Kidney capillary endothelial cell (primary cell): ENCODE measurements at places on chromosomes 1 and 21.

- no peak for DNase-seq
These were observed 83.0 kb upstream of the ZC3H12A start for GRCh38 chr1:37391211-37392011.

DNA sequence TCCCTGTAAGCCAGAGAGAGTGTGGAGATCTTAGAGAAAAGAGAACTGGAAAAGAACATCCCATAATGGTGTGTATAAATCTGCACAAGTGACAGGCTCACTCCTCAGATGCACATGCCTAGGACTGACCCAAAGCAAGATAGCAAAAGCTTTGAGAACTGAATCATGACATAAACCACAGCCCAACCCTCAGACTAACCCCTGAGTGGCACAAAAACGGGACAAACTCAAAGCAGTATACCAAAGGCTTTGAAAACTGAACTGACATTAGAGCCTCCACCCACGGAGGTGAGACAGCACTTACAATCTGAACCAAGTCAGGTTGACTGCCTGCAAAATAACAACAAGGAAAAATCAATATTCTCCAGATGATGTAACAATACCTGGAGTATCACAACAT lies 70.8 kb downstream of the TIAM1 start:
- DNase-seq, result no peak

- no peak for DNase-seq
These were observed 17.2 kb upstream of the RCSD1 start for GRCh38 chr1:167612587-167613385.

GRCh38 chr1:36879613-36880012 lies 154.7 kb downstream of the GRIK3 start:
- no peak for DNase-seq

DNA sequence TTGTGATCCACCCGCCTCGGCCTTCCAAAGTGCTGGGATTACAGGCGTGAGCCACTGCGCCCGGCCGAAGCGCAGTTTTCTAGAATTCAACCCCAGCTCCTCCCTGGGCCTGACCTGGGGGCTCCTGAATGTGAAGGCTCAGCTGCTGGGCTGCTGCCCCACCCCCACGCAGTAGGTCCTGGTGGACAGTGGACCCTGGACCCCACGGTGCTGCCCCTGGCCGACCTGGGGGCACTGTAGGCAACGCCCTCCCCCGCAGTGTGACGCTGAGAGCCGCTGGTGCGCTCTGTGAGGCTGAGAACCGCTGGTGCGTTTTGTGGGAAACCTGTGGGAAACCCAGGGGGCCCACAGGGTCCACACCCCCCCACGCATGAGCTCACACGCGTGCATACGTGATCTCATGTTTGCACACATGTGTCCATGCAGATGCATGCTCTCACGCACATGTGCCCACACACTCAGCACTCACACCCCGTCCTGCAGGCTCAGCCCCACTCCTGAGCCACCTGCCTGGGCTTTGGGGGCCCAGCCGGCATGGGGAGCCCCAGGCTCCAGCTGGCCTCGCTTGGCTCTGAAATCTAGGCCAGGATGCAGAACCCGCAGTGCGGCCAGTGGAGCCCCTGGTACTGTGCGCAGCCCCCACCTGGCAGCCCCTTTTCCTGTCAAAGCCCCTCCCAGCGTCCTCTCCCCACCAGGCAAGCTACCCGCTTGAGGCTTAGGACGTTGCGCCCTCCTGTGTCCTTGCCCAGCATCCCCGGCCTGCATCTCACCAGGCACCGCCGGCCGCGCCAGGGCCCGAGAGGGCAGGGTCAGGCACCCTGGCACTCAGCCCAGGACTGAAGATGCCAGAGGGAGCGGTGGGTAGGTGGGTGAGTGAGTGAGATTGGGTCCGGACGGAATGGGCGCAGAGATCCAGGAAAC lies 67.7 kb downstream of the COL18A1 start:
- DNase-seq, result no peak

- no peak for DNase-seq
These were observed 28.4 kb downstream of the EVI5 start for GRCh38 chr1:92756537-92756936.

GRCh38 chr1:81801651-81802456 lies 1.1 kb downstream of the ADGRL2 start:
- DNase-seq, result no peak

- no peak for DNase-seq
These were observed 70.9 kb upstream of the COL6A1 start for GRCh38 chr21:45910548-45911221.

GRCh38 chr1:216804111-216804510 lies 80.9 kb upstream of the ESRRG start:
- no peak for DNase-seq

DNA sequence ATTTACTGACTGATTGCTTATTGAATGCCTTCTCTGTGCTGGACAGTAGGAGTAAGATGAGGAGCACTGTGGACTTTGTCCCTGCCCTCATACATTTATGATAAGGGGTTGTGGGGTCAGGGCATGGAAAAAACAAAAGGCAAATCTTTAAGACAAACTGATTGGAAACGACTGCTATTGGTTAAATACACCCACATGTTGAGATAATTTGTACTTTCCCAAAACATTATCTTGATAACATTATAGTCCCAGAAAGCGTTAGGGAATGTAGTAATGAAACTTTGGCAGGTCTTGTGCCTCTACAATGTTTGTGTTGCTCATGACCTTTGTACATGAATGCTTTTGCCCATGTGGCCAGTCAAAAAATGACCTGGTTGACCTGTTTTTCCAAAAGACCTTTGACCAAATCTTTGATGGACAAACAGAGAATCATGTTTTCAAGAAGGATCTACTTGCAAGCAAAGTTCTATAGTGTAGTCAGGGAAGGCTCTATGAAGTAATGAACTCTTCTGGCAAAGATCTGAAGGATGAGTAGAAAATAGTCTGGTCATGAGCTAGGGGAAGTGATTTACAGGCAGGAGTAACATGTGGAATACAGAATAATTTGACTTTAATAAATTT lies 50.9 kb downstream of the LEPR start:
- DNase-seq, result no peak

DNA sequence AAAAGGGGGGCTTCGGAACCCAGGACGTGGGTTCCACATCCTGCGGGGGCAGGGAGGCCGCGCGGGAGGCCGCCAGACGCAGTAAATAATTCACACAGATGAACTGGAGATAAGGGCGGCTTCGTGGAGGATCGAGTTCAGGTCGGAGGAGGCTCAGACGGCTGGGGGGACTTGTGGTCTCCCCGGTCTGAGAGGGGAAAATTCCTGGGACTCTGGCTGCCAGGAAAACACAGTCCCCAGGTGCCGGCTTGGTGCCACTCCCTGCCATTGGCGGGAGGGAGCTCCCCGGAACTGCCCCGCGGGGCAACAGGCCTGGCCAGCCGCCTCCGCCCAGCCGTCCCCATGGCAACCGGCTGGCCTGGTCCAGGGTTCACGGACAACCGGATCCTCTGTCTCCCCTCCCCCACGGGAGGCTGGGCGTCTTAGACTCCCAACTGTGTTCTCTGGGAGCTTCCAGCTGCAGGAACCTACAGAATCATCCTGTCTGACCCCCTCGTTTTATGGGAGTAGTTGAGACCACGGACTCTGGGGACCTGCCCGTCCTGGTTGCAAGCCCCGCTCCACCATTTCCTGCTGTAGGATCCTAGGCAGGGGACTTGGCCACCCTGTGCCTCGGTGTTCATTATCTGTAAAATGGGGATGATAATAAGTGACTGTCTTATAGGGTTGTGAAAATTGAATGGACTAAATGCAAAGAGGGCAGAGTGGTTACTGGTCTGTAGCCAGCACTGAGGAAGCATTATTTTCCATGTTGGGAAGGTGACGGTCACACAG lies 9.6 kb downstream of the CAMK2N1 start:
- DNase-seq, result no peak
